ENCODE measurements at places on chromosomes 11 and 22.
A peak's percentile ranks its signal among the peaks of the same experiment; 100 is the strongest.

GRCh38 chr22:36197065-36197440 lies 4.6 kb downstream of the APOL4 start:
- DNase-seq: no peak

DNA sequence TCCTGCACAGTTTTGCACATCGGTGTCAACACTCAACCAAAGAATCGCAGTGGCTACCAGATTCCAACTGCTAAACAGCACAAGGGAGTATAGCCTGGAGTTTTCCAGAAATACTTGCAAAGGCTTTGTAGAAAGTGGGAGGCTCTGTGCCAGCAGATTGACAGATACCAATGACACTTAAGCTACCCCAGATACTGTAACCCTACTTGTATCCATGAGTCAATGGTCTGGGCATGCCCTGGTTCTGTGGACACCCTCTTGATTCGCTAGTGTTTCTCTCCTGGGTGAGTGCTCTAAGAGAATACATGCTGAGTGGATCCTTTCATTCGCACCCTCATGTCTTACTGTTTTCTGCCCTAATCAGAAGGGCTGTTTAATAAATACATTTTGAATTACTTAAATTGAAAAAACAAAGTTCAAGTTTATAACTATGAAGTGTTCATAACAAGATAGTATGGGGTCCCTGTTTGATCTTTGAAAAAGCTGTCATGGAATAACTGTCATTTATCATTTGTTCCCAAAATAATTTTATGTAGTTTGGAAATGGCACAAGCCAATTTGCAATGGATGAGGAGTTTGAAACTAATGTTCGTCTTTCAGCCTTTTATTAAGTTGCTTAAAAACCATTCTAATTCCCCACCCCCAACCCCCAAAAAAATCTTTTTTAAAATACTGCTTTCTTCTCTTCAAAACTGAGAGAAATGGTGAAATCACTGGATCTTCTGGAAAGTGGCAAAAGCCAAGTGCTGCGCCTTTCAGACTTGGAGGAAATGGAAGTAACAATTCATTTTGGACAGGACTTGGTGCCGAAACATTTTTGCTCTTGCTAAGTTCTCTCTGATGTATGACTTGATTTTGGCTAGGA lies 600.5 kb upstream of the TENM4 start:
- no peak for DNase-seq

DNA sequence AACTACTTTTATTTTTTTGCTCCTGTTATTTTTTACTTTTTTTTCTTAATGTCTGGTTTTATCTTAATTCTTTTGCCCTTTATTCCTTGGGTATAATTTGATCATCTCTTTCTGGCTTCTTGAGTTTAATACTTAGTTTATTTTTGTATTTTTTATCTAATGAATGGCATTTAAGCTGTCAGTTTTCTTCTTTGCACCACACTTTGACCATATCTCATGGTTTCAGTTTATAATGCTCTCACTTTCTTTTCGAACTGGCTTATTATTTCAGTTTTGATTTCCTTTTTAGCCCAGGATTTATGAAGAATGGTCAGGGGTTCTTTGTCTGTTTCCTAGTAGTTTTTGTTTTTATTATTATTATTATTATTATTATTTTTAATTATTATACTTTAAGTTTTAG lies 48.3 kb downstream of the QSER1 start:
- no peak for DNase-seq

- DNase-seq: no peak
Observed at GRCh38 chr11:113567867-113568544, 92.8 kb upstream of the DRD2 start.

DNA sequence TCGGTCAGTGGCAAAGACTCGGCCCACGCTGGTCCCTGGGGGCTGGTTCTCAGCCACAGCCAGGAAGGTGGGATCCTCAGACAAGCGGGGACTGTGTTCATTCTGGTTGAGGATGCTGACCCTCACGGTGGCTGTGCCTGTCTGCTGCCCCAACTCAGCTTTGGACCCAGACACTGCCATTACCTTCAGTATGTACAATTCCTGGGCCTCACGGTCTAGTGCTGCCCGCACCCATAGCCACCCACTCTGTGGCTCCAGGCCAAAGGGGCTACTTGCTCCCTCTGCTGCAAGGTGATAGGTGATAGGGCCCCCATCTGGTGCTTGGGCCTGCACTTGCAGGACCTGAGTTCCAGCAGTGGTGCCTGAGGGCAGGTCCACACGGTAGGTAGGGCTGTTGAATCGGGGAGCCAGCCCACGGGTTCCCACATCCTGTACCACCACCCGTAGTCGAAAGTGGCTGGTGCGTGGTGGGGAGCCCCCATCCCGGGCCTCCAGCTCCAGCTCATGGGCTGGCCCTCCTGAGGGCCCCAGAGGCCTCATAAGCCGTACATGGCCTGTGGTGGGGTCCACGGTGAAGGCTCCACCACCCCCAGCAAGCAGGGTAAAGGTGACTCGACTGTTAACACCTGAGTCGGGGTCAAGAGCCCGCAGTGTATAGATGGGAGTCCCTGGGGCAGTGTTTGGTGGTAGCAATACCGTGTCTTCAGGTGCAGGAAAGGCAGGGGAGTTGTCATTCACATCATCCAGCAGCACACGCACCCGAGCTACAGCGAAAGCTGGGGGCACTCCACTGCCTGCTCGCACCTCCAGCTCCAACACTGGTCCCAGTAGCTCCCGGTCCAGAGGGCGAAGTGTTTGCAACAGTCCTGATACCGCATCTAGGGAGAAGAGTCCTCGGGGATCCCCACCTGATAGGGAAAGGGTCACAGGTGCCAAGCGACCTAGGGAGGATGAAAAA lies 13.2 kb upstream of the TPP1 start:
- DNase-seq: no peak

GRCh38 chr11:7278314-7278917 lies 26.7 kb downstream of the SYT9 start:
- DNase-seq: no peak

- no peak for DNase-seq
Observed at GRCh38 chr11:68910965-68911364, 7.3 kb downstream of the IGHMBP2 start.

DNA sequence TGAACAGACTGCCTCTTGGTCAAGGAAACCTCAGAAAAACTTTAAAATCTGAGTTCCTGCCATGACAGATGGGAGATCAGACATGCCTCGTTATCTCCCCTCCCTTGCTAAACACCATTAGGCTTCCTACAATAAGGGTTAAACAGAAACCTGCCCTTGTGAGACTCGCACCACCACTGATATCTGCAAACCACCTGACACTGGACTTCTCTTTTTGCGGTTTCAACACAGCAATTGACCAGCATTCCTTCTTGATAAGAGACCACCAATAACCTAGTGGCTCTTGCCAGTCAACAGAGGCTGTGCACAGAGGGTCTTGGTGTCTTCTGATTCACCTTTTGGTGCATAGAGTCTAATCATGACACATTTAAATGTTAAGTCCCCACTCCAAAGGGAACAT lies 4.4 kb downstream of the OR5M8 start:
- DNase-seq: no peak

GRCh38 chr11:114243461-114244372 lies 52.5 kb upstream of the NNMT start:
- no peak for DNase-seq

GRCh38 chr11:124195189-124195734 lies 12.1 kb downstream of the OR10D3 start:
- peak; percentile 8 for DNase-seq

- DNase-seq: no peak
Observed at GRCh38 chr22:49052560-49052959, 775.1 kb downstream of the BRD1 start.

- DNase-seq: no peak
Observed at GRCh38 chr22:49203859-49204598, 623.6 kb downstream of the BRD1 start.

DNA sequence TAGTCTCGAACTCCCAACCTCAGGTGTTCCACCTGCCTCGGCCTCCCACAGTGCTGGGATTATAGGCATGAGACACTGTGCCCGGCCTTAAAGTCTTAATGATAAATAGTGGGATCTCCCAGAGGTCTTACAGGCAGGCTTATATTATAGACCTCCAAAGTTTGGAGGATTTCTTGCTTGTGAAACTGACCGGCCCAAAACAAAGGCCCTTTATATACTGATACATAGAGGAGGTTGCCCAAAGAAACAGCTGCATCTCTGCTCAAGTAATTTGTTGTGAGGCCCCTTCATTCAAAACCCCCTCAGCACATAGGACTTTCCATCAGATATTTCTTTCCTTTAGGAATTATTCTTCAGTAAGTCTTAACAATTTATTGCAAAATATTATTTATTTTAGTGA lies 27.4 kb upstream of the RDX start:
- no peak for DNase-seq

DNA sequence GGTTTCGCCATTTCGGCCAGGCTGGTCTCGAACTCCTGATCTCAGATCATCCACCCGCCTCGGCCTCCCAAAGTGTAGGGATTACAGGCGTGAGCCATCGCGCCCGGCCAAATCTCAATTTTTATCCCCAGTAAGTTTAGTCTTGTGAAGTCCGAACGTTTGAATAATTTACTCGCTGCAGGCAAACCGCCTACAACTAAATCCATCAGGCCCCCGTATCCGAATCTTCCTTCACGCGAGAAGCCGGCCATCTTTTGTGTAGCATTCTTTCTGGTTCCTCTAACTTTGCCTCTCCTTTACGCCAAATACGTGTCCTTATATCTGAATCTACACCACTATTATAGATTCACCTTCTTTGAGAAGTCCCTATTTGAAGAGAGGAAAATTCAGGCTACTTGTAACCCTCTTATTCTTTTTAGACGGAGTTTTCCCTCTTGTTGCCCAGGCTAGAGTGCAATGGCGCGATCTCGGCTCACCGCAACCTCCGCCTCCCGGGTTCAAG lies 581 bp upstream of the EIF3L start:
- no peak for DNase-seq

DNA sequence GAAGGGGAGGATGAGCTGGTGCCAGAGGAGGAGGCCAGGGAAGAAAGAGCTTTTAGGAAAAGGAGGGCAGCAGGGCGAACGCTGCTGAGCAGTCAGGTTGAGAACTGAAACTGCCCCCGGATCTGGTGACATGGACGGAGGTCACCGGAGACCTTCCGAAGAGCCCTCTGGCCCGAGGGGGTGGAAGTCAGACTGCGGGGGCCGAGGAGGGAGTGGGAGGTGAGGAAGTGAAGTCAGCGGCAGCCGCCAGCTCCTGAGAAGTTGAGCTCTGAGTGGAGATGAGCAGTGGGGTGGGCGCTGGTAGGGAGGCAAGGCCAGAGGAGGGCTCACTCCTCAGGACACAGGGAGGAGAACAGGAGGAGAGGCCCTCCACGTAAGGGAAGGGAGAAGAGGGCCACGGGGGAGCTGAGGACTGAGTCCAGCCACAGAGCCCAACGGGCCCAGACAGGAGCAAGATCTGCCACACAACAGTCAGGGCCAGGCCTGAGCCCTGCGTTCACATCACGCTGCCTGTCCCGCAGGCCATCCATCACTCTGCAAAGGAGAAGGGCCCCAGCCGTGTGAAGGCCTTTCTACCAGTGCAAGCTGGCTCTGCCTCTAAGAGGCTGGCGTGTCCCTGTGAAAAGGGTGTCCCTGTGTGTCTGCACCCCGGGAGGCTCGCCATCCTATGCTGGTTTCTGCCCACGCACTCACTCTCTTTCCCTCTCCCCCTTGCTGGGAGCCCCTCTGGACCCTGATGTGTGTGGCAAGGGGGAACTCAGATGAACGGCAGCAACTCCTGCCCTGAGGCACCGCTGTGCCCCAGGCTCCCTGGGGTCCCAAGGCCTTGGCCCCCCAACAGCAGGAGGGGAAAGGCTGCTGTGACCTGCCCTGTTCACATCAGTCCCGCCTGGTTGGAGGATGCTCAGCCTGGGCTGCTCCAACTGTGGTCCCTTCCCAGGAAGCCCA lies 19.0 kb upstream of the LRRC32 start:
- DNase-seq: no peak

DNA sequence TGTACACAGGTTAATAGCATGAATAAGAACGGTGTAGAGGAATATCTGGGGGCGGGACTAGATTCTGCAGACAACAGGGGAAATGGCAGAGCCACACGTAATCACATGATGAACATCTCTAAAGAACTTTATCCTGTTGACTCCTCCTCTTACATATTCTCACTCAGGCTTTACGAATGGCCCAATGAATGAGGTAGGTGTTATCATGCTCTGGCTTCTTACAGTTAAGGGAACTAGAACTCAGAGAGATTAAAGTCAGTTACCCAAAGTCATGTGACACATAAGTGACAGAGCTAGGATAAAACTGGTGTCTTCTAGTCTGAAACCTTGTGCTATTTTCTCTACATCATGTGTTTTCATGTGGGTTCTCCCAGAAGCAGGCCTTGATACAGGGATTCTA lies 49.0 kb upstream of the BMAL1 start:
- DNase-seq: no peak

GRCh38 chr11:130846606-130847005 lies 69.7 kb downstream of the SNX19 start:
- DNase-seq: no peak

DNA sequence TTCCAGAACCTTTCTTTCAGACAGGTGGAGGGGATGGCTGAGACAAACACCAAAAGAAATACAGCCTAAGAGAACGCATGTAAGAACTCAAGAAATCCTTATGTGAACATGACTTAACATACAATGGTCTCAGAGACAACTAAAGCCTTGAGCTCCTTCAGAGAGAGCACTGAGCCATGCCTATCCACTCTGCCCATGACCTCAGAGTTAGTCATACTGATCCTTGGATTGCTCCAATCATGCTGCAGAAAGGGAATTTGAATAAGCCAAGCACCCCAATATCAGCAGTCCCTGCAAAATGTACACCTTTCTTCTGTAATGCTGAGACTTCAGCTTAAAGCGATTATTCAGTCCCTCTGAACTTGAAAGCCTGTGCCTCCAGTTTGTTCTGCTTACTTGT lies 43.2 kb upstream of the CHKA start:
- DNase-seq: no peak

GRCh38 chr11:118912742-118913410 lies 12.8 kb downstream of the BCL9L start:
- no peak for DNase-seq

GRCh38 chr11:134905928-134906327 lies 493.9 kb upstream of the B3GAT1 start:
- DNase-seq: no peak

DNA sequence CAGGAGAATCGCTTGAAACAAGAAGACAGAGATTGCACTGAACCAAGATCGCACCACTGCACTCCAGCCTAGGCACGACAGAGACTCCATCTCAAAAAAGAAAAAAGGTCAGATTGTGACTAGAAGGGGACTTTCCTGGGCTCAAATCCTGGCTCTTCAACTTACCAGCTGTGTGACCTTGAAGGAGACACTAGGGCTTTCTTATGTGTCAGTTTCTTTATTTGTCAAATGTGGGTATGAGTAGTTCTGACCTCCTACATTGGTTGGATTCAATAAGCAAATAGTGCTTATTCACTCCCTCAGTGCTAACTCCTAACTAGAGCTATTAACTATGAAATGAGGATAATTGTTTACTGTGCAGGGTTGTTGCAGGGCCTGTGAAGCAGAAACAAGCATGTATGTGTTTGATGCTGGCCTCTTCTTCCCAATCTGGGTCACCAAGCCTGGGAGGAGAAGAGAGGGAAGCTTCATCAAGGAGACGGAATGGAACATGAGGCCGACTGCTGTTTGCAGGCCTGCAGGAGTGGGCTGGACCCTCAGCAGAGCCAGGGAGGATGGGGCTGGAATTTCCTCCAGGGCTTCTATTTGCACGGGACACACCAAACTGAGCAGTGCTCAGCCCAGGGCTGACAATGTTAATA lies 22.5 kb downstream of the RHOD start:
- DNase-seq: no peak

Measured in stimulated activated CD4-positive, alpha-beta T cell treated with anti-CD3 and anti-CD28 coated beads, Interleukin-1b, Interleukin-23, amount 100 ng/mL, for 4 hours (primary cell).